ENCODE measurements at places on chromosomes 7 and 10. TPM values are rescaled to one million over a fixed set of nuclear protein-coding genes. Genes with fewer than 3 reads are reported as not detected.

LIPJ gene
- not detected for total RNA-seq

EBF3 gene
- total RNA-seq, result 1.6 TPM

DUSP5 gene
- 15.8 TPM for total RNA-seq

FAM3C gene
- total RNA-seq, result 106 TPM

SFTPA1 gene
- not detected for total RNA-seq

NSUN6 gene
- 5.7 TPM for total RNA-seq

ZKSCAN5 gene
- 8.1 TPM for total RNA-seq

UTF1 gene
- not detected for total RNA-seq

ATRNL1 gene
- total RNA-seq, result 2.3 TPM

AGBL3 gene
- total RNA-seq, result 0.66 TPM

GNAT3 gene
- total RNA-seq, result not detected

KLF14 gene
- not detected for total RNA-seq

ZCCHC24 gene
- 33.8 TPM for total RNA-seq

SHTN1 gene
- total RNA-seq, result 0.85 TPM

AKR1C2 gene
- total RNA-seq, result 14.9 TPM

GNG11 gene
- 8.5 TPM for total RNA-seq

ZNF479 gene
- total RNA-seq, result not detected

NRCAM gene
- total RNA-seq, result 22.6 TPM

NODAL gene
- not detected for total RNA-seq

ABCB4 gene
- total RNA-seq, result 0.99 TPM

STEAP1B gene
- total RNA-seq, result 23.4 TPM

TBX20 gene
- 4.3 TPM for total RNA-seq
